NCI-H1048 (cell line): ENCODE measurements at places on chromosomes 7 and 10.

- DNase-seq: no peak
These were observed 156.3 kb upstream of the KMT2E start for GRCh38 chr7:104857458-104858425.

GRCh38 chr10:118725886-118726500 lies 28.8 kb downstream of the CACUL1 start:
- DNase-seq: no peak

- DNase-seq: no peak
These were observed 10.2 kb downstream of the GARS1 start for GRCh38 chr7:30604901-30605300.

DNA sequence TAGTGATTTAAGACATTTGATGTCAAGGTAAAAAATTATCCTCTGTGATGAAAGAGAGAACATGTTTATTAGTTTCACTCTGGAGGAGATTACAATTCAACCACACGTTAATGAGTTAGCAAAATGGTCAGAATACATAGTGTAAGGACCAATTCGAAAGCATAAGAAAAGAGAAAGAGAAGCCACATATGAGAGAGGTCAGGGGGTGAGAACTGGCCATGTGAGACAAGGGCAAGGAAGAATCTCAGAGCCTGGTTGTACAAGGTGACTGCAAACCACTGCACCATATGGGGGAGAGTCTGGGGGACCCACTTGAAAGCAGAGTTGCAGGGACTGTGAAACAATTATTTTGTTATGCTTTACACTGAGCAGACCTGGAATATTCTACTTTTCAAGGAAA lies 27.7 kb upstream of the BET1 start:
- no peak for DNase-seq

GRCh38 chr10:103792547-103792946 lies 62.8 kb downstream of the SH3PXD2A start:
- no peak for DNase-seq

- DNase-seq: no peak
These were observed 74.8 kb upstream of the CDK1 start for GRCh38 chr10:60703266-60704041.

DNA sequence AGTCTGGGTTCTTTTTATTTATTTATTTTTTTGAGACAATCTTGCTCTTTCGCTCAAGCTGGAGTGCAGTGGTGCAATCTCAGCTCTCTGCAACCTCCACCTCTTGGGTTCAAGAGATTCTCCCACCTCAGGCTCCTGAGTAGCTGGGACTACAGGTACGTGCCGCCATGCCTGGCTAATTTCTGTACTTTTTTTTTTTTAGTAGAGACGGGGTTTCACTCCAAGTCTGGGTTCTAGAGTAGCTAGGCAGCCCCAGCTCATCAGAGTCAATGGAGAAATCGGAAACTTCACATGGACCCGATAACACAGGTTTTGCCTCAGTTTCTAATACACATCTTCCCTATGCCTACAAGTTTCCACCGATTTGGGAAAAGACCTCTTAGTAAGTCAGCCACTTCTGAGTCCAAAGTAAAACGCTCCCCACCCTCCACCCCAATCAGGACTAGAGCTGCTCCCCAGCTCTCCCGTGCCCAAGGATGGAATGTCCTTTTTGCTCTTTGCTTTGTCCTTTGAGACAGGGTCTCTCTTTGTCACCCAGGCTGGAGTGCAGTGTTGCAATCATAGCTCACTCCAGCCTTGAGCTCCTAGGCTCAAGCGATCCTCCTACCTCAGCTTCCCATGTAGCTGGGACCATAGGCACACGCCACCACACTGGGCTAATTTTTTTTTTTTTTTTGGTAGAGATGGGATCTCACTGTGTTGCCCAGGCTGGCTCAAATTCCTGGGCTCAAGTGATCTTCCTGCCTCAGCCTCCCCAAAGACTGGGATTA lies 3.8 kb upstream of the SERPINE1 start:
- no peak for DNase-seq

DNA sequence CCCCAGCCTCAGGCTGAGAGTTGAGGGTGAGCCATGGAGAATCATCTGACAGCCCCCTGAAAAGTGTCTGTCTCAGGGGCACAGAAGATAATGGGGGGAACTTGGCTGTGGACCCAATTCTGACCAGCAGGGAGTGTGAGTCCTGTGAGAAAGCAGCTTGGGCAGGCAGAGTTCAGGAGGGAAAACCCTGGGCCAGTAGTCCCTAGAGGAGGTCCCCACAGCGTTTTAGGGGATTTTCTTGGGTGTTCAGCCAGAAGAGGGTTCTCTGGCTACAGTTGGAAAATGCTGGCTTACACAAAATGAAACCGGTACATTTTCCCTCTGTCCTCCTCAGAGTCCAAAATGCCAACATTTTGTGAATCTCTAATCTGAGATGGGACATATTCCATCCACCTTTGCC lies 35.8 kb upstream of the TRIM8 start:
- no peak for DNase-seq

DNA sequence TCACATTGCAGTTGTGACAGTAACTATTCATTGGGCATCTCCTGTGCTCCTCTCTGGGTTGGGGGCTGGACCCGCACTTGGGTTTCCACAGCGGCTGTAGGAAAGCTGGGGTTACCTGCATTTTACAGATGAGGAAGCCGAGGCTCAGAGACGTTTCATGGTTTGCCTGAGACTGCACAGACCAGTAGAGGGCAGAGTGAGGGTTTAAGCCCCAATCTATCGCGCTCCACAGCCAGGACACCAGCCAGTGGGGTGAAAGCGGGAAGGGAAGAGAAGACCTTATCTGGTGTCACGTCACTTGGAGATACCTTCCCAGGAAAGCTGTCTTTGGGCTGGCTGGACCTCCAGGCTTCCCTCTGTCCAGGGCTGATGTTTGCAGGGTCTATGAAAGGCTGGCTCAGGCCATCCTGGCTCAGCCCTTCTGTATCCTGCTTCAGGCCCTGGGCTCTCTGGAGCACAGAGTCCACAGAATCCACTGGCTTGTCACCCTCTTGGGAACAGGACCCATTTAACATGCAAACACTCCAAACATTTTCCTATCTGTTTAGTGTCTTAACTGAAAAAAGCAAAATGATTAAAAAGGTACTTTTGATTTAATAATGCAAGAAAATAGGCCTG lies 167.7 kb downstream of the EMX2 start:
- DNase-seq: no peak

GRCh38 chr10:2873769-2874168 lies 193.6 kb upstream of the PFKP start:
- DNase-seq: no peak

- DNase-seq: peak; percentile 35
These were observed 950.7 kb upstream of the PHF14 start for GRCh38 chr7:10022957-10023356.

DNA sequence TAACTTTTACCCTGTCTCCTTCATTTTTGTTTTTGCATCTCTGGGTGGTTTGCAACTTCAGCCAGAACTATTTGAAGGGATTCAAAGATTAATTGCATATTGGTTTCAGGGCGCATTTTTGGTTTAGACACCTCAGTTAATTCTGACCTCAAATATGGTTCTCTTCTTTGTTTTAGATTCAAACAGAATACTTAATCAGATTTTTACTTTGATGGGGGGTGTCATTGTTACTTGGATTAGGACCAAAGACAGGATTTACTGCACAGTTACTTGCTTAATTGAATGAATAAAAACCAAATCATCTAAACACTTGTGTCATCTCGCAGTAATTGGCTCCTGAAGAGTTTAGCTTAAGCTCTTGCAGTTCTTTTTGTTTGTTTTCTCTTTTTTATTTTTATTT lies 100.9 kb downstream of the PHTF2 start:
- DNase-seq: no peak

- DNase-seq: no peak
These were observed 710 bp downstream of the MRPL43 start for GRCh38 chr10:100986623-100986951.
